ENCODE measurements at places on chromosomes 2 and 18. TPM values are rescaled to one million over a fixed set of nuclear protein-coding genes. Genes with fewer than 3 reads are reported as not detected.

Gene IL36RN
- total RNA-seq = 0.84 TPM

Gene SLC8A1
- 30.7 TPM for total RNA-seq

Gene ACKR3
- 78.7 TPM for total RNA-seq

Gene IL36A
- total RNA-seq = not detected

Gene RESP18
- not detected for total RNA-seq

Gene SGPP2
- 0.23 TPM for total RNA-seq

Gene ERBB4
- 8.5 TPM for total RNA-seq

DNA sequence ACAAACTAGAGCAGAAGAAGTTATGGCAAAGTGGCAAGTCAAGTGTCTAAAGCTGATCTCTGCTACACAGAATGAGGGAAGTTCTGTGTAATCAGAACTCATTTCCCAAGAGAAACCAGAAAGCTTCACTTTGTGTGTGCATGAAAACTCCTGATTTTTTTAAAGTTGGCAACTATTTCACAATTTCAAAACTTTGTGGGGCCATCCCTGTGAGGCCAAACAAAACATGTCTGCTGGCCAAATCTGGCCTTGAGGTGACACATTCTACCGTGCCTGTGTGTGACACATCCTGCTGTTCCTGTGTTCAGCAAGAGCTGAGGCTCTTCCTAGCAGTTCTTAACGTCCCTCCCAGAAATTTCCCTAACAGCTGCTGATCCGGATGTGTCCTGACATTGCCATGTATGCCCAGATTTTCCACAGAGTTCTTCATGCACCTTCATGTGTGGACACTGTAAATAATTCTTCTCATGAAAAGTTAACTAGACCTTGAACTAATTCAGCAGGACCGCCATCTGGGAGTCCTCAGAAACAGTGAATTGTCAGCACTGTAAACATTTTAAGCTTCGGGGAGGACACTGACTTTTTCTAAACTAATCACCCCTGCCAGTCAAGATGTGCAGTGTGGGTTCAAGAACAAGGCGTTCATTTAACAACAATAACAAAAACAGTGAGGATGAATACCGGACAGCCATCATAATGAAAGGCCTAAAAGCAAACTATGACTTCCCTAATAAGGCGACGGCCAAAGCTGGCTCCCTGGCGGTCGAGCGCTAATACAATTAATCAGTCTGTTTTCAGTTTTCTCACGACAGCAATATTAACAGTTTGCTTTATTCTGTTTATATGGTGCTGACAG is 99.0 kb downstream of the PLEKHM3 start:
- H3K4me1 ChIP-seq = peaks cover 15% of the 10 kb centered on the region
- no peak for DNase-seq
- peaks cover 13% of the 10 kb centered on the region for H3K36me3 ChIP-seq
- peak overlapping the region; percentile 76 for H3K27ac ChIP-seq

DNA sequence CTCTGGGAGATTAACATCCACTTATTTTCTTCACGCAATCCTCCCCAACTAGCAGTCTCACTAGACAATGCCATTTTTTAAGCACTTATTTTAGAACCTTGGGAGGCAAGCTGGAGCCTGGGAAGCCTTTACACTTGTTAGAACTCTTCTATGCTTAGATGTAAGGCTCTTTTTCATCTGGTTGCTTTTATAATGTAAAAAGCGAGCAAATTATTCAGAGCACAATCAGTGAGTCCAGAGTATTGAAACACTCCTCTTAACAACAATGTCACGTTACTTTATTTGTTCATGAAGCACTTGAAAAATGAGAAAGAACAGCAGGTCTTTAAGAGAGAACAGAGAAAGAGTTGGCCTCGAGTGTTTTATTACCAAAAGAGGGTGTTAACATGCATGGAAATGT is 84.1 kb upstream of the SLC8A1 start:
- DNase-seq = no peak
- H3K4me1 ChIP-seq = peaks cover 34% of the 10 kb centered on the region
- H3K4me3 ChIP-seq = no peak overlapping the region
- H3K27ac ChIP-seq = no peak overlapping the region
- no peaks in the 10 kb centered on the region for H3K36me3 ChIP-seq

DNA sequence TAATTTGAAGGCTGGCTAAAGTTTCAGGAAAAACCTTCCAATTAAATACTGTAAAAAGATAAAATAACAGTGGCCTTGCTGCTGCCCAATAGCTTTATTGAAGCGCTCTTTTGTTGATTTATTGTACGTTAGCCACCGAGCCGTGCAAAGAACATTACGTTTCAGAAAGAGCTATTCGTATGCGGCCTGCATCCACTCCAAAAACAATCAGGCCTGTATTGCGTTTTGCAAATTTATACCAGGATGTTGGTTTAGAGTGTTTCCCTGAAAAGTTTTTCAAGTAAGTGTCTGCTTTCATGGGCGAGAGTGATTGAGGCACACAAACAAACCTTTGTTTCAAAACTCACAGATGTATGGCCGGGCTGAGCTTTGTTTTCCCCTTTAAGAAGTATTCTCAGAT is 257.2 kb upstream of the SALL3 start:
- peaks cover 7% of the 10 kb centered on the region for H3K4me1 ChIP-seq
- DNase-seq = no peak
- H3K4me3 ChIP-seq = no peak overlapping the region

GRCh38 chr2:24642351-24642750 is 150.8 kb downstream of the PTRHD1 start:
- no peaks in the 10 kb centered on the region for H3K27me3 ChIP-seq
- no peak overlapping the region for H3K4me3 ChIP-seq
- H3K4me1 ChIP-seq = peaks cover 5% of the 10 kb centered on the region
- H3K27ac ChIP-seq = no peak overlapping the region
- peaks cover 13% of the 10 kb centered on the region for H3K36me3 ChIP-seq

DNA sequence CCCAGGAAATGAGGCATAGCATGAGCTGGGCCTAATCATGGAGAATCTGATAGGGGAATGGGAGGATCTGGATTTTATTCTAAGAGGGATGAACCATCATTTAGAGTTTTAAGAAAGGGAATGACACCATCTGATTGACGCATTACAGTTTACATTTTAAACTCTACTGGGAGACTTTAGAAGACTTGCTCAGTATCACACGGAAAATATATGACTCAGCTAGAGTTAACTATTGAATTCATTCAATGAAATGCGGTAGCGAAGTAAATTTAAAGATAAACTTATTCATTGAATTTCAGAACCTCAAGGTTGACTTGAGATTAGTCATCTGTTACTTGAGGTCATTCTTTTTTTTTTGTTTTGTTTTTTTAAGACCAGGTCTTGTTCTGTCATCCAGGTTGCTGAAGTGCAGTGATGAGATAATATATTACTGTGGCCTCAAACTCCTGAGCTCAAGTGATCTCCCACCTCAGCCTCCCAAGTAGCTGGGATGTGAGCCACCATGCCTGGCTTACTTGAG is 25.0 kb downstream of the MC4R start:
- no peak overlapping the region for H3K4me3 ChIP-seq
- H3K36me3 ChIP-seq = no peaks in the 10 kb centered on the region
- no peaks in the 10 kb centered on the region for H3K4me1 ChIP-seq

DNA sequence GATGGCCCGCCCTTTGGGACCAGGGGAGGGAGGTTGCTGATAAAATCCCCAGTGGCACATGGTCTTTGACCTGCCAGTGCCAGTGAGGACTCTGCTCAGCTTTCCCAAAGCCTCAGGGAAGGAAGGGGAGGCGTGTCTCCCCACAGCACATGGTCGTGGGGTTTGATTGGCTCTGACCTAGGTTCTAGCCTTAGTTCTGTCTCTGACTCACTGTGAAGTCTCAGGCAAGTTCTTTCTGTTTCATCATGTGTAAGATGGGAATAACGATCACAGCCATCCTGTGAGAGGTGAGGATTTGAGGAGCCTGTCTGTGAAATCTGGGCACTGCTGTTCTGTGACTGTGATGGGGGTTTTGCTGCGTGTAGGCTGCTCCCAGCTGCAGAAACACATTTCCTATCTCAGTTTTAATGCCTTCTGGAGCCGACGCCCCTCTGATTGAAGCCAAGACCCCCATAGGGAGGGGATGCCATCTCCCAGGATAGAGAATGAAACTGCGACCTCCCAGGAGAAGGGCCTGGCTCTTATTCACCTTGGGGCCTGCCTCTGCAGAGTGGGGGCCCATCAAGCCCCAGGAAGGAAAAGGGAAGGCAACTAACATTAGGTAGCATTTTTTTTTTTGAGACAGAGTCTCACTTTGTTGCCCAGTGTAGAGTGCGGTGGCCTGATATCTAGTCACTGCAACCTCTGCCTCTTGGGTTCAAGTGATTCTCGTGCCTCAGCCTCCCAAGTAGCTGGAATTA is 84.0 kb downstream of the DDX1 start:
- H3K4me3 ChIP-seq = no peak overlapping the region
- H3K27ac ChIP-seq = peak overlapping the region; percentile 35
- peaks cover 2% of the 10 kb centered on the region for H3K36me3 ChIP-seq
- H3K27me3 ChIP-seq = no peaks in the 10 kb centered on the region
- no peak for DNase-seq

DNA sequence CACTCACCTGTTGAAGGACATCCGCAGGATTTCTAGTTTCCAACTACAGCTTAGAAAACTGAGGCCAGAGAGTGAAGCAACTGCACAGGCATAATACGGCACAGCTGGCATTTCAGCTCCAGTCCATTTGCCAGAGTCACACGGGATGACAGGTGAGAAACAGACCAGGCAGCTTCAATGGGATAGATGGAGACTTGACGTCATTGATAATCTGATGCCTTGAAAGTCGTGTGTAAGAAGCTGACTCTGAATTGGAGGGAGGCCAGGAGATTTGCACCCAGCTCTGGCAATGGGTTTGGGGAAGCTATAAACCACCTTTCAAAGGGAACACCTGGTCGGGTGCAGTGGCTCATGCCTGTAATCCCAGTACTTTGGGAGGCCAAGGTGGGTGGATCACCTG is 12.4 kb upstream of the DNMT3A start:
- H3K4me3 ChIP-seq = no peak overlapping the region
- no peak for DNase-seq
- H3K27me3 ChIP-seq = no peaks in the 10 kb centered on the region
- H3K4me1 ChIP-seq = no peaks in the 10 kb centered on the region
- H3K36me3 ChIP-seq = peaks cover 12% of the 10 kb centered on the region

- no peak for DNase-seq
- peaks cover 13% of the 10 kb centered on the region for H3K36me3 ChIP-seq
- no peaks in the 10 kb centered on the region for H3K27me3 ChIP-seq
- no peaks in the 10 kb centered on the region for H3K4me1 ChIP-seq
- no peak overlapping the region for H3K4me3 ChIP-seq
- H3K27ac ChIP-seq = no peak overlapping the region
Observed at GRCh38 chr18:13354402-13354801, 135.8 kb downstream of the LDLRAD4 start.

DNA sequence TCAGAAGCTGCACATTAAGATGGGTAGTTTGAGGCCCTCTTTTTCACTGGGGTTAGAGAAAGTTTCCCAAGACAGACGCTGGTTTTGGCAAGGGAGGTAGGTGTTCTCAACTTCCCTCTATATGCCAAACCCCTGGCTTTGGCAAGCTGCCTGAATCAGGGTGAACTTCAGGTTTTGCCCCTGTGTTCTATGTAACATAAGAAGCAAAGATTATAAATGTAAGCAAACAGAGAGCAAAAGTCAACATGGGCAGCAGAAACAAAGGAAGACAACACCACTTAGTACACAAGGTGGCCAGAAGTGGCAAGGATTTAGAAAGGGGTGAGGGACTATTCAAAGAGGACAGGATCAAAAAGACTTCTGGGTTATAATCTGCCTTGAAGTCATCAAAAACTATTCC is 70.5 kb upstream of the TFCP2L1 start:
- H3K27ac ChIP-seq = peak overlapping the region; percentile 19
- H3K36me3 ChIP-seq = peaks cover 11% of the 10 kb centered on the region
- no peak overlapping the region for H3K4me3 ChIP-seq
- DNase-seq = no peak
- H3K4me1 ChIP-seq = no peaks in the 10 kb centered on the region

- H3K4me1 ChIP-seq = no peaks in the 10 kb centered on the region
- H3K27ac ChIP-seq = no peak overlapping the region
- H3K36me3 ChIP-seq = peaks cover 21% of the 10 kb centered on the region
- no peak for DNase-seq
- H3K27me3 ChIP-seq = no peaks in the 10 kb centered on the region
Observed at GRCh38 chr2:218465987-218466633, 47.2 kb downstream of the VIL1 start.

- no peak for DNase-seq
- H3K4me1 ChIP-seq = peaks cover 43% of the 10 kb centered on the region
- peak overlapping the region; percentile 98 for H3K27ac ChIP-seq
- peaks cover 47% of the 10 kb centered on the region for H3K36me3 ChIP-seq
Observed at GRCh38 chr2:72144632-72145288, 2.9 kb downstream of the CYP26B1 start.

GRCh38 chr2:111704246-111704645 is 179.7 kb downstream of the ANAPC1 start:
- no peaks in the 10 kb centered on the region for H3K36me3 ChIP-seq
- H3K4me3 ChIP-seq = no peak overlapping the region
- no peaks in the 10 kb centered on the region for H3K27me3 ChIP-seq
- no peak for DNase-seq
- H3K4me1 ChIP-seq = peaks cover 12% of the 10 kb centered on the region
- H3K27ac ChIP-seq = no peak overlapping the region

DNA sequence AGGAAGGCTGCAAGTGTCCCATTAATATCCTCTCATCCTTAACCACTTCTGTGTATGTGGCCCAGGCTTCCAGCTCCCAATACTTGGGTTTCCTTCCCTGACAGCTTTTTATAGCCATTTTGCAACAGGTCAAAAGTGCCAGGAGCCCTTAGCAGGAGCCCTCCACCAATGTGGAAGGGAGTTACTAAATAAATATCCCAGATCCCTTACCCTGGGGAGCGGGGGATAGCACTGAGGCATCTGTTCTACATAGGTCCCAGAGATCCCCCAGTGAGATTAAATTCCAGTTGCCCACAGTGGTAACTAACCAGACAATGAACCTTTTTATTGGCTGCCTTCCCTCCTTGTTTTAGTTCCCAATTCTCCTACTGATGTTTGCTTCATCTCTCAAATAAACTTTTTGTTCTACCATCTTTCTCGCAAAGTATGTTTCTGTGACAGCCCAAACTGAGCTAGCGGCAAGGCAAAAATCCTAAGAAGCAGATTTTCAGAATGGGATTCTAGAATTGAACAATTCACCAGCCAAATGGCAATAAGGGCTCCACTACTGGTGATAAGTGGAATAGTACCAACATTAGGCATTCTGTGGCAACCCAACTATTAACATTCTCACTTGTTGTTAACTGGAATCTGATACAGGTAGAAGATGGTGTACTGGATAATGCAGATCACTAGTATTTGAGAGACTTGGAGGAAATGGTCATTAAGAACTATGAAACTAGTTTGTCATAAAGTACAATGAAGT is 83.9 kb upstream of the MAPRE2 start:
- no peak overlapping the region for H3K27ac ChIP-seq
- H3K36me3 ChIP-seq = no peaks in the 10 kb centered on the region
- no peak for DNase-seq
- no peaks in the 10 kb centered on the region for H3K27me3 ChIP-seq

- no peak for DNase-seq
- no peak overlapping the region for H3K27ac ChIP-seq
- peaks cover 28% of the 10 kb centered on the region for H3K27me3 ChIP-seq
- H3K36me3 ChIP-seq = no peaks in the 10 kb centered on the region
- H3K4me3 ChIP-seq = no peak overlapping the region
Observed at GRCh38 chr2:200732866-200733265, 78.8 kb upstream of the BZW1 start.
